ENCODE measurements at places on chromosomes 4 and X.

- no peak for DNase-seq
These were observed 359 bp upstream of the GAB3 start for GRCh38 chrX:154751203-154751668.

DNA sequence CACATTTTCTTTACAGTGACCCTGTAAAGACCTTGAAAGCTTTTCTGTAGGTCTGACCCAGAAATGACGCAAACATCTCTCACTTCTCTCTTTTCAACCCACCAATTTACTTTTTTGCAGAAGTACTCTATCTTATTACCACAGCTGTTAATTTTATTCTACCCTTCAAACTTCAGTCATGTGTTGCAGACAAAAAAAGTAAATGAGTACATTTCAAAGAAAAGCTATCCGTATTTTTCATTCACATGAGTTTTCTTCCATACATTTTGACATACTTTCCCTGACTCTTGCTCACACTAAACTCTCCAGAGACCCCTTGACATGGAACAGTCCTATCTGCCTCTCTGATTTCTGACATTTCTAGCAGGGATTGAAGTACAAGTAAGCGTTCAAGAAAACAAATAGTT, 51.7 kb downstream of the SLC7A11 start:
- no peak for DNase-seq

- no peak for DNase-seq
These were observed 97.7 kb downstream of the ANXA5 start for GRCh38 chr4:121599049-121599448.

DNA sequence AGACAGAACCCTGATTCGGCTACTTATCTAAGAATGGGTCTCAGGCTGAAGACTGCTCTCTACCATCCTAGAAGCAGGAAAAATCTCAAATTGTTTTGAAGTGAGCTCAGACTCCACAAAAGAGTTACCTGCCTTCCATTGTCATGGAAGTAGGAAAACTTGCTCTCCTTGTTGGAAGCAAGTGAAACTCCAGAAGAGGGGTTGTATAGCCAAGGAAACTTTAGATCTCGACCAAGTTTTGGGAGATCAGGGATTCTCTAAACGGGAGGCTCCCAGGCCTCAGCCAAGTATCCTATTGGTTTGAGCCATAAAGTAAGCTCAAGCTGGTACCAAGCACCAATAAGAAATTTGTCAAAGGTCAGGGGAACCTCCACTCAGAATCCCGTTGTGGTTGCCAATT, 9.2 kb upstream of the FHDC1 start:
- no peak for DNase-seq

DNA sequence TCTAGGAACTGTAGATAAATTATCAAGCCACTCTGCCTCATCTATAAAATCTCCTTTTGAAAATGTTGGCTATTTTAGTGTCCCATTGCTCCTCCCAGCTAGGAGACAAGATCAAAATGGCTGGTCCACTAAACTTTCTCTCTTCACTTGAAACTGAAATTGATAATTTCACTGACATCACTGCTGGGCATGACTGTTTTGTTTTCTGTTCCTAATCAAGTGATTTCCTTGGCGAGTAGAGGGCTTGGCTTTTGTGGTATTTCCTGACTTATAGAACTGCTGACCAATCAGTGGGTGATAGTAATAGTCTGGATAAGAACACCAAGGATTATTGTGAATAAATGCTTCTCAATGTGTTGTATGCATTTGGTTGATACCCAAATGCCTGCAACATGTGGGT, 2152.9 kb downstream of the ARAP2 start:
- no peak for DNase-seq

DNA sequence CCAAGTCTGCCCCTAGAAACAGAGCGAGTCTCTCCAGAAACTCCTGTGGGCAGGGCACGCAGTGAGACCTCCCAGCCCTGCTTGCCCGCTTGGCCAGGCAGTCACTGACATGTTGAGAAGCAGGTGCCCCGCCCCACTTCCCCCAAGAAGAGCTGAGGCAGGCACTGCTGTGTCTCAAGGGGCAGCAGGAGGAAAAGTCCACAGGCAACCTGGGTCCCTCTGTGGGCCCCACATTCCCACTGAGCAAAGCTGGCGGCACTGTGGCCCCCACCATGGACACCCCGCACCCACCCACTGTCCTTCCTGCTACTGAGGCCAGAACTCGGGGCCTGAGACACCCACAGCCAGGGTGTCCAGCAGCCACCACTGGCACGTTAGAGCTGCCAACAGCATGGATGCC, 137.3 kb upstream of the NKX1-1 start:
- DNase-seq, result no peak

DNA sequence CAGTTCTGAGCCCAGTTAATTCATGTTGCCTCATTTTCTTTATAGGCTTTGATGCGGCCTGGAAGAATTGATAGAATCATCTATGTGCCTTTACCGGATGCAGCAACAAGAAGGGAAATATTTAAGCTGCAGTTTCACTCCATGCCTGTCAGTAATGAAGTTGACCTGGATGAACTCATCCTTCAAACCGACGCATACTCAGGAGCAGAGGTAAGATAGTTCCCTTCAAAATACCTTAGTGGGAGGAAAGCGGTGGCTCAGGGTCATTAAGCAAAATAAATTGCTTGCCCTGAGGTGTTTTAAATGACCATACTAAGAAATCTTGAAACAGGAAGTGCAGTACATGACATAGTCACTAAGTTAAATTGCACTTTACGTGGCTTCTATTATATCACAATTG, 140.6 kb upstream of the SPRY1 start:
- DNase-seq, result no peak

- DNase-seq, result no peak
These were observed 289.4 kb downstream of the TRAM1L1 start for GRCh38 chr4:116796022-116796421.

- no peak for DNase-seq
These were observed 33.4 kb downstream of the ANXA3 start for GRCh38 chr4:78584863-78585547.

GRCh38 chrX:11462648-11463047, 169.4 kb downstream of the AMELX start:
- no peak for DNase-seq

DNA sequence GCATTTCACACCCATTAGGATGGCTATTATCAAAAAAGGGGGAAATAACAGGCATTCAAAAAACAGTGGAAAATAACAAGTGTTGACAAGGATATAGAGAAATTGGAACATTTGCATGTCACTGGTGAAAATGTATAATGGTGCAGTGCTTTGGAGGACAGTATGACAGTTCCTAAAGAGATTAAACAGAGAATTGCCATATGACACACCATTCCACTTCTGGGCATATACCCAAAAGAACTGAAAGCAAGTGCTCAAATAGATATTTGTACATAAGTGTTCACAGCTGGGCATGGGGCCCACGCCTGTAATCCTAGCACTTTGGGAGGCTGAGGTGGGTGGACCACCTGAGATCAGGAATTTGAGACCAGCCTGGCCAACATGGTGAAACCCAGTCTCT, 348.1 kb downstream of the NR3C2 start:
- DNase-seq, result no peak

DNA sequence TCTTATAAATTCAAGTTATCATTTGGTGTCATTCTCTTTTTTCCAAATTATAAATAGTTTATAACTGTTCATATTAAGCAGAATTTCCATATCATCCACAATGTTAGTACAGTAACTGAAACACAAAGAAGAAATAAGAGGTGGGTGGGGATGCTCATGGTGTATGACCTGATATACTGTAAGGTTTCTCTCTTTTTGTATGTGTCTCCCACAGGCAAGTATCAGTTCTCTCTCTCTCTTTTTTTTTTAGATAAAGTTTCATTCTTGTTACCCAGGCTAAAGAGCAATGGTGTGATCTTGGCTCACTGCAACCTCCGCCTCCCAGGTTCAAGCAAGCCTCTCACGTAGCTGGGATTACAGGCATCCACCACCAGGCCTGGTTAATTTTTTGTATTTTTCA, 43.7 kb upstream of the UGT2A3 start:
- no peak for DNase-seq

DNA sequence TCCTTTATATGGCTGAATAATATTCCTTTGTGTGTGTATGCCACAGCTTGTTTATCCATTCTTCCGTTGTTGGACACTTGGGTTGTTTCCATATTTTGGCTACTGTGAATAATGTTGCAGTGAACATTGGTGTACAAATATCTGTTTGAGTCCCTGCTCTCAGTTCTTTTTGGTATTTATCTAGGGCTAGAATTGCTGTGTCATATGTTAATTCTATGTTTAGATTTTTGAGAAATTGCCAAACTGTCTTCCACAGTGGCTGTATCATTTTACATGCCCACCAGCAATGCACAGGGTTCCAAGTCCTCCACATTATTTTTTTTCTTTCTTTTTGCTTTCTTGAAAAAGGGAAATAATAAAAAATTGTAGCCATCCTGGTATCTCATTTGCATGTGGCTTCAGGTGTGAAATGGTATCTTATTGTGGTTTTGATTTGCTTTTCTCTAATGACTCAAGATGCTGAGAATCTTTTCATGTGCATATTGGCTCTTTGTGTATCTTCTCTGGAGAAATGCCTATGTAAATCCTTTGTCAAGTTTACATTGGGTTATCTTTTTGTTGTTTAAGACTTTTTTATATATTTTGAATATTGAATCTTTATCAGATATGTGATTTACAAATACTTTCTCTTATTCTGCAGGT, 129.7 kb downstream of the RAPGEF2 start:
- no peak for DNase-seq

GRCh38 chrX:149461746-149462145, 43.4 kb downstream of the IDS start:
- no peak for DNase-seq

DNA sequence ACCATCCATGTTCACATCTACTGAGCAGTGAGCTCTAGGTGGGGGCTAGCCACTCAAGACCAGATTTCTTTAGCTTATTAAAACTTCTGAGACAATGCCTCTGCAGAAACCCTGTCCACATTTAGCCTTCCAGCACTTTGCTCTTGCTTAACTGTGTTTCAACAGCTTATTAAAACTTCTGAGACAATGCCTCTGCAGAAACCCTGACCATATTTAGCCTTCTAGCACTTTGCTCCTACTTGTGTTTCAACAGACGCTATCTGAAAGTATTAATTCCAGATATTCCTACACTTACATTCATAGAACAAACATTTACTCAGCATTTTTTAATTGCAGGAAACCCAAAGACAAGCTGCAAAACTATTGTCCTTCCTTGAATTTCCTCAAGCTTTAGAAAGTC, 91.9 kb downstream of the SEL1L3 start:
- no peak for DNase-seq

DNA sequence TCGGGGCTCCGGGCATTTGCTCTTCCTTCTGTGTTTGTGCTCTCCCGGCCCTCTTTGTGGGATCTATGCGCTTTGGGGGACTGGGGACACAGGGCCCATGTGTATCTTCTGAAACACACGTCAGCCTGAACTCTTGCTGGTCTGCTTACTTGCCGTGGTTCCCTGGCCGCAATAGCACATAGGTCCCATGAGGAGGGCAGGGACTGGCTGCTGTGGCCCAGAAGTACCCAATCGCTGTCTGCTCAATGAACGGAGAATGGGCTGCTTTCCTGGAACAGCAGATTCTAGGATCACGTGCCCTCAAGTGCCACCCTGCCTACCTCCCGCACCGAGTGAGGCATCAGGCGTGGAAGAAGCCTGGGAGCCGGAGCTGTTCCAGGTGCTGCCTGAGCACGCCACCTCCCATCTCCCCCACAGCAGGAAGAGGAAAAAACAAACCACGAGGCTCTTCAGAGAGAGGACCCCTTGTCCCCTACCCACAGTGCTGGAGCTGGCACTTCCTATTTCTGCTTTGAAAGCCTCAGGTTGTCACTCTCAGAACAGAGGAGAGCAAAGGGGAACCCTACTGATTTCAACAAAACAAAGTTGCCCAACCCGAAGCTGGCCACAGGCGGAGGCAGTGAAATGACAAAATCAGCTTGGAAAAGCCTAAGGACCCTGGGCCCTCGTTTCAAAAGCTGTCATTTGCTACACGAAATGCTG, 3.8 kb downstream of the G6PD start:
- no peak for DNase-seq

DNA sequence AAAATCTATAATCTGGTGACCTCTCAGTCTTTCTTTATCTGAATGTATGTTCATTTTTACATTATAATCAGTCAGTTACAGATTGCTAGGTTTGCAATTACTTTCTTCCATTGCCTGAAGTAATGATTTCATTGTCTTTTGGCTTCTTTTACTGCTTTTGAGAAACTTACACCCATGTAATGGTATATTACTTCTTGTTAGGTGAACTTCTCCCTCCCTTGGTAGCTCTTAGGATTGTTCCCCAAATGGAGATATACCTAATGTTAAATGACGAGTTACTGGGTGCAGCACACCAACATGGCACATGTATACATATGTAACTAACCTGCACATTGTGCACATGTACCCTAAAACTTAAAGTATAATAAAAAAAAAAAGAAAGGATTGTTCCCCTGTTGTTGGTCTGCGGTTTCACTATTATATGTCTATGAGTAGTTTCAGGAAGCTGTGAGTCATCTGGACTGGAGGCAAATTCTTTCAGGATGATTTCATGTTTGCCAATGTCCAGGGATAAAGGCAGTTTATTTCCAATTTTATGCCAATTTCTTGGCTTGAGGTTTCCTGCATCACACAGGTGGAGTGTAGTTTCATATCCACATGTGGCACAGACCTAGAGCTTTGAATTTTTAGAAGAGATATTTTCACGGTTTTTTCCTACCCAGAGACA, 21.8 kb downstream of the SPANXC start:
- DNase-seq, result no peak
